Osteoblast (primary cell): ENCODE measurements at places on chromosomes 1 and 21. TPM values are rescaled to one million over a fixed set of nuclear protein-coding genes. Genes with fewer than 3 reads are reported as not detected.
A peak's percentile ranks its signal among the peaks of the same experiment; 100 is the strongest.

The CGN gene
- not detected in 2 replicates for total RNA-seq

- no peaks in the 10 kb centered on the region for H3K36me3 ChIP-seq
- peaks cover 33% of the 10 kb centered on the region for H3K4me1 ChIP-seq
- no peaks in the 10 kb centered on the region for H3K27me3 ChIP-seq
- no peak for DNase-seq
These were observed 32.5 kb upstream of the SSX2IP start for GRCh38 chr1:84722794-84723193.

DNA sequence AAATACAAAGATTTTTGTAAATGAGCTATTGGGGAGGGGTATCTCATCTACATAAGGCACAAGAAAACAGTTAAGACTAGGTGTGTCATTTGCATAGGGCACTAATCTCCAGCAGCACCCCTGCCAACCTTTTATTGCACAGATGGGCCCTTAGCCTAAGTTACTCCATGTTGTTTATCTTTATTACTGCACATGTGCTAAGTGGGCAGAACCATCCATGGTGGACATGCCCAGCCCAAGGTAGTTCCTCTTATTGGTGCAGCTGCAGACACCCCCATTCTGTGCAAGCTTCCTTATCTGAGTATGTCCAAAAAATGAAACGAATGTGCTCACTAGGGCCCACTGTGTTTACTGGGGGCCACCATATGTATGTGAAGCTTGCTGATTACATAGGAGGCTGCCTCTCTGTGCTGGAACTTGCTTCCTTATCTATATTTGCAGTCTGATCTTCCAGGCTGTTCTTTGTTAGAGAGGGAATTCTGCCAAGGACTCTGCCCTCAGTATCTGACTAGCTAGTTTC is 77.3 kb upstream of the NEK7 start:
- no peak overlapping the region for H3K4me3 ChIP-seq
- no peaks in the 10 kb centered on the region for H3K36me3 ChIP-seq
- DNase-seq = no peak
- H3K4me1 ChIP-seq = peaks cover 3% of the 10 kb centered on the region
- H3K27ac ChIP-seq = no peak overlapping the region
- H3K27me3 ChIP-seq = no peaks in the 10 kb centered on the region

- H3K36me3 ChIP-seq = peaks cover 15% of the 10 kb centered on the region
- peaks cover 6% of the 10 kb centered on the region for H3K4me1 ChIP-seq
- no peak overlapping the region for H3K4me3 ChIP-seq
- no peaks in the 10 kb centered on the region for H3K27me3 ChIP-seq
- H3K27ac ChIP-seq = peak overlapping the region; percentile 24
These were observed 12.5 kb downstream of the TRMT1L start for GRCh38 chr1:185144233-185144632.
